ENCODE measurements at places on chromosomes 12 and 14. TPM values are rescaled to one million over a fixed set of nuclear protein-coding genes. Genes with fewer than 3 reads are reported as not detected.

The OR6C2 gene
- total RNA-seq, result not detected

The RBP5 gene
- not detected for total RNA-seq

The CYP27B1 gene
- total RNA-seq, result 0.33 TPM

The CDCA3 gene
- total RNA-seq, result 0.39 TPM

The MORN3 gene
- total RNA-seq, result not detected

The PLEKHG7 gene
- not detected for total RNA-seq

The NRXN3 gene
- 2.3 TPM for total RNA-seq

The TAS2R13 gene
- 0.24 TPM for total RNA-seq

The BCL11B gene
- total RNA-seq, result 0.19 TPM

The FKBP11 gene
- total RNA-seq, result 9.1 TPM

The FOXG1 gene
- total RNA-seq, result not detected

The RDH16 gene
- total RNA-seq, result 0.16 TPM

The KITLG gene
- 9.6 TPM for total RNA-seq

The CCNT1 gene
- total RNA-seq, result 12.5 TPM

The PTHLH gene
- total RNA-seq, result 0.63 TPM

The ACSS3 gene
- total RNA-seq, result 20.3 TPM

The KCNC2 gene
- total RNA-seq, result not detected

The SLC25A21 gene
- 0.55 TPM for total RNA-seq

The KLRB1 gene
- total RNA-seq, result 0.75 TPM

The PSMA6 gene
- 143 TPM for total RNA-seq

The BLTP3B gene
- 19.0 TPM for total RNA-seq

The BHLHE41 gene
- total RNA-seq, result 15.0 TPM

The OTX2 gene
- not detected for total RNA-seq

The PHC1 gene
- 58.4 TPM for total RNA-seq

The PPFIBP1 gene
- 65.2 TPM for total RNA-seq

The CCDC175 gene
- not detected for total RNA-seq

The ADAM21 gene
- 0.35 TPM for total RNA-seq

The RTL1 gene
- total RNA-seq, result not detected

The PKP2 gene
- 195 TPM for total RNA-seq

The CARMIL3 gene
- total RNA-seq, result not detected

The PARP2 gene
- total RNA-seq, result 6.5 TPM

The LIN7A gene
- 23.3 TPM for total RNA-seq

The AQP6 gene
- total RNA-seq, result 0.08 TPM

The KRT6C gene
- total RNA-seq, result not detected

The RPGRIP1 gene
- total RNA-seq, result 0.12 TPM

The TNS2 gene
- 76.2 TPM for total RNA-seq

The CCDC196 gene
- total RNA-seq, result not detected

The KERA gene
- not detected for total RNA-seq

The GLT1D1 gene
- total RNA-seq, result 0.20 TPM

The SYNE2 gene
- 149 TPM for total RNA-seq

The PIANP gene
- total RNA-seq, result not detected

The DAO gene
- not detected for total RNA-seq

The KRT78 gene
- not detected for total RNA-seq

The RHEBL1 gene
- total RNA-seq, result 0.35 TPM

The SDR9C7 gene
- total RNA-seq, result not detected

The TRMT5 gene
- total RNA-seq, result 4.2 TPM

The RDH12 gene
- not detected for total RNA-seq

The CPM gene
- 21.9 TPM for total RNA-seq

The MYO1H gene
- total RNA-seq, result 0.63 TPM

The SPSB2 gene
- 4.1 TPM for total RNA-seq

The PELI2 gene
- 4.4 TPM for total RNA-seq

The ADAM20 gene
- total RNA-seq, result 0.59 TPM

The SSPN gene
- 52.4 TPM for total RNA-seq

Data from right atrium auricular region (tissue), 2 donors.